ENCODE measurements at places on chromosomes 2 and 18. TPM values are rescaled to one million over a fixed set of nuclear protein-coding genes. Genes with fewer than 3 reads are reported as not detected.

DNA sequence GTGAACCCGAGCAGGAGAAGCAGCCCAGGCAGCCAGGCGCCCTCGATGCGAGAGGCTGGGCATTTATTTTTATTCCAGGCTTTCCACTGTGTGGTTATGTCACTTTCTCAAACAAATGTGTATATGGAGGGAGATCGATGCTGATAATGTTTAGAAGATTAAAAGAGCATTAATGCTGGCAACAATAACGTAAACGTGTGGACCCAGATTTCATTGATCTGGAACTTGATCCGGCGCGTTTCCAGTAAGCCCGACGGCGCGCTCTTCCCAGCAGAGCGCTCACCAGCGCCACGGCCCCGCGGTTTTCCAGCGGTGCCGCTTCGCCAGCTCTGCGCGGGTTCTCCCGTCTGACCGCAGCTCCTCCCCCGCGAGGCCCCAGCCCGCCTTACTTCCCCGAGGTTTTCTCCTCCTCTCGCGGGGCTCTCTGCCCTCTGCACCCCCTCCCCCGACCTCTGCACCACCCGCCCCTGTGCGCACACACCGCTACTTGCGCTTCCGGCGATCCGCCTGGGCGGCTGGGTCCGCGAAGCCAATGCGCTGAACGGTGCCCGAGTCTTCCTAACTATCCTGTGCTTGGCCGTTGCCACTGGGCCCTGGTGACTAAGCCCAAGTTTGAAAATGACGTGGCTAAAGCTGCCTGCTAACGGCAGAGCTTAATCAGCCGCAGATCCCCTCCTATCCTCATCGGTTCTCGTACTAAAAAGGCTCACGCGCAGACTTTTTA lies 6.1 kb downstream of the ONECUT2 start:
- no peak for DNase-seq

- DNase-seq, result no peak
These were observed 29.6 kb downstream of the SLC25A12 start for GRCh38 chr2:171864357-171864985.

DNA sequence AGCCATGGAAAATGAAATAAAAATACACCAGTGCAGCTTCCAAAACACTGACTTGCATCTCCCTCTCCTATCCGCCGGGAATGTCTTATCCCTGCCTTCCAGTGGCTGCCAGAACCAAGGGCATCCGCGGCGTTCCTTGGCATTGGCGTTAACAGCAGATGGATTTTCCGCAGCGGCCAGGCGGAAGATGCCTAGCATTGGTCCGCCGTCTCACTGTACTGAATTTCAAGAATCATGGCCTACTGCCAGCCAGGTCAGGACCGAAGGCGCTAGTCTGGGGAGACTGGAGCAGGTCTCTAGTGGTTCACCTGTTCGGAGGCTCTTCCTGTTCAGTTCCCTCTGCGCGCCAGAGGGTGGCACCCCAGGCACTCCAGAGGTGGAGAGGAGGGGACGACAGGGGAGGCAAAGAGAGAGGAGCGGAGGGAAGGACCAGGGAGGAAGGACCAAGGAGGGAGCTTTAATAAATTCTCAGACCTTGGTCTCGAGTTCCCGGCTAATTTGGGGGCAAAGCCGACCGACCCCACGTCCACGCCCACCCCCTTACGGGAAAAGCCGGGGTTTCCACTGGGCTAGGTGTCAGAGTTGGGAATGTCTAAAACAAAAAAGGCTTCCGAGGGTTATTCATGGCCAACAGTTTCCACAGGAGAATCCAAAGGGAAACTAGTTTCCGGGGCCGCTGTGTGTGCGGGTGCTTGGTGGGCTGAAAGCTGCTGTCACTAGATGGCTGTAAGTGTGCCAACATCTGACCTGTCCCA lies 3.7 kb upstream of the BCL2L11 start:
- DNase-seq, result peak; percentile 57

DNA sequence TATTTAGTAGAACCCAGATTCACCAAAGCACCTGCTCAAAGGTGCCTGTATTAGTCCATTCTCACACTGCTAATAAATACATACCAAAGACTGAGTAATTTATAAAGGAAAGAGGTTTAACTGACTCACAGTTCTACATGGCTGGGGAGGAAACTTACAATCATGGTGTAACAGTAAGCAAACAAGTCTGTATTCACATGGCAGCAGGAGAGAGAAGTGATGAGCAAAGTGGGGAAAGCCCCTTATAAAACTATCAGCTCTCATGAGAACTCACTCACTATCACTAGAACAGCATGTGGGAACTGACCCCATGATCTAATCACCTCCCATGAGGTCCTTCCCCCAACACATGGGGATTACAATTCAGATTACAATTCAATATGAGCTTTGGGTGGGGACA lies 28.0 kb upstream of the DDX18 start:
- DNase-seq, result no peak

GRCh38 chr2:138182937-138183312 lies 218.7 kb downstream of the HNMT start:
- no peak for DNase-seq

DNA sequence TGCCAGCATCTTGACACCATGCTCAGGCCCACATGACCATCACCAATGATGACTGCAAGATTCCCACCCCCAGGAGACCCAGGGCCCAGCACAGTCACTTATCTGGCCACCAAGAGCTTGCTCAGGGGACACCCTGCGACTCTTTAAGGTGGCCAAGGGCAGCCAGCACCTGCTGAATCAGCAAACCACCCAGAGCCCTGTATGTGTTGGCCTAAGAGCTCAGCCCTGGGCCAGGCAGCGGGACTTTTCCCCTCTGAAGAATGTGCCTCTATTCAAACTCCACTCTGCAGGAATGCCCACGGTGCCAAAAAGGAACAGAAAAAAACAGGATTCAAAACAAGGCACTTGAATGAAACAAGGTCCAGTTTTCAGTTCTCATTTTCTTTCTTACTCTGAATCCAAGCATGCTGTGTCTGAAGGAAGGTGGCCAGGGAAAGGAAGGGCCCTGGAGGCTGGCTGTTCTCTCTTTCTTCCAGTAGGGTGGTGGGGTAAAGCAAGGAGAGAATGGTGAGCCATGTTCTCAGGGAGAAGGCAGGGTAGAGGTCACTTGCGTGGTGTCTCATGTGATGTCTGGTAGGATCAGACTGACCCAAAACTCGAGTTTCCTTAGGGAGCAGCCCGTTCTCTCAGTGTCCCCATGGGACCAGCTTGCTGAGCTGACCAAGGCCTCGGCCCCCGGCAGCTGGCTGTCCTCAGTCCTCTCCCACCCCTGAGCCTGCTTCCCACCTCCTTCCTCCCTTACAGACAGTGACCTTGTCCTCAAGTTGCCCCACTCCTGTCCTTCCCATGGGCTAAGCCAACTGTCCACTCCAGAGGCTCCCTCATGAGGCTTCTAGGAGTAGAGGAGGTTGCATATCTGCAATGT lies 150.0 kb downstream of the RNF152 start:
- DNase-seq, result no peak

GRCh38 chr18:40902436-40902835 lies 1052.6 kb upstream of the PIK3C3 start:
- DNase-seq, result no peak

GRCh38 chr2:188983427-188984064 lies 9.4 kb downstream of the COL3A1 start:
- DNase-seq, result no peak

DNA sequence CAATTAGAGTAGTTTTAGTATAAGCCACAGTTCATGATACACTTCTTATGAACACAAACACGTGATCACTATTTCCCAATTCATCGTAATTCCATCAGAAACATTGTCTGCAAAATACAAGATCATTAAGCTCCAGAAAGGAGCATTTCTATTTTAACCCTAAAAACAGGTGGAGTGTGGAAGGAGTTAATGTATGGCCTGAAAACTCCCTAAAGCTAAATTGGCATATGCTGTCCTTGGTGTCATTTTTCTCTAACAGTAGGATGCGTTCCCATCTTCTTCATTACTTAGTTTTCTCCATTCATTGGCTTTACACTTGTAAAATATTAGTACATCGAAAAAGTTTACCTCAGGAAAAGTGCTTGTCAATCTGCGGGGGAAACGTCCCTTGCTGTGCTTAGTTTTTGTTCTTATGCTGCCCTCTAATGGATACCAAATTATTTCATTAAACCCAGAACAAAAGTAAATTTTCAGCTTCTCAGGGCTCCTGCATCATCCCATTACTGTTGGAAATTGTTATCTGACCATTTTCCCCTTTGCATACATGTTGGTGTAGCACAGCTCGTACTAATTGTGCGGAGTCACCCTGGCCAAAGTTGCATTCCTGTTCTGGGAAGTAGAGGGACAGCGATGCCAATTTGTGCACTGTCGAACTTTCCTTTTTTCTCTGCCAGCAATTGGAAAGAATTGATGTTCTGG lies 153.4 kb downstream of the GPD2 start:
- DNase-seq, result peak; percentile 50

GRCh38 chr2:100411841-100412292 lies 5.6 kb downstream of the CHST10 start:
- no peak for DNase-seq

GRCh38 chr2:166411473-166412230 lies 35.9 kb upstream of the SCN9A start:
- no peak for DNase-seq

- no peak for DNase-seq
These were observed 31.4 kb downstream of the KCTD1 start for GRCh38 chr18:26516964-26517363.

GRCh38 chr18:57953883-57954282 lies 90.1 kb upstream of the NEDD4L start:
- DNase-seq, result no peak

GRCh38 chr2:60847854-60848253 lies 33.5 kb upstream of the REL start:
- no peak for DNase-seq

GRCh38 chr2:167935803-167936110 lies 311.6 kb downstream of the STK39 start:
- DNase-seq, result no peak

- DNase-seq, result no peak
These were observed 251.5 kb downstream of the ZNF521 start for GRCh38 chr18:25100418-25100817.

The GCG gene
- not detected for total RNA-seq

The DSG1 gene
- total RNA-seq, result not detected

The TAF4B gene
- total RNA-seq, result 12.3 TPM

The PPP4R1 gene
- 70.9 TPM for total RNA-seq

The HOXD9 gene
- 10.6 TPM for total RNA-seq

The B3GNT7 gene
- total RNA-seq, result 0.18 TPM

The ELOA2 gene
- total RNA-seq, result not detected

The MAL gene
- not detected for total RNA-seq

The STK17B gene
- total RNA-seq, result 0.68 TPM

The EDAR gene
- total RNA-seq, result not detected

The KIF5C gene
- 9.3 TPM for total RNA-seq

The PROKR1 gene
- total RNA-seq, result not detected

The SLC16A14 gene
- 8.5 TPM for total RNA-seq

The SLC4A5 gene
- total RNA-seq, result not detected

The COL4A3 gene
- total RNA-seq, result 3.0 TPM

Data from G401 (cell line).